ENCODE measurements at places on chromosomes 7 and 10. TPM values are rescaled to one million over a fixed set of nuclear protein-coding genes. Genes with fewer than 3 reads are reported as not detected.

The FANK1 gene
- 8.5 TPM for total RNA-seq

The PHKG1 gene
- total RNA-seq: 1.8 TPM

The ACSM6 gene
- not detected for total RNA-seq

The ADAM22 gene
- 0.36 TPM for total RNA-seq

The GARIN1A gene
- 2.1 TPM for total RNA-seq
